ENCODE measurements at places on chromosomes 5 and 9.

DNA sequence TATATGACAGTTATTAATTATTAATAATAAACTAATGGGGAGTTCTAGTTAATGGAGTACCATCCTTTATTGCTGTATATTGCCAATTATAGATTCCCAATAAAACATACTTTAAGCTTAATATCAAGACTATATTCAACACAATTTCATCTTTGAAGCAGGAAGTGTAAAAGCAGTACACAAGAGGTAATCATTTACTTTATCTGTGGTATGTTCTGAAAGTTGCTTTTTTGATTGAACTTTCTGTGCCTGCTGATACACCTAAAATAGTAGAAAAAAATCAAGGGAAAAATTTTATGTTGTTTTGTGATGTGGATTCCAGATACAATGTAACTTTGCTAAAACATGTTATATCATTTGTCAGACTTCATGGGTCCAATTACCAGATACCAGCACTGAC is 58.0 kb downstream of the ACO1 start:
- no peak for DNase-seq

DNA sequence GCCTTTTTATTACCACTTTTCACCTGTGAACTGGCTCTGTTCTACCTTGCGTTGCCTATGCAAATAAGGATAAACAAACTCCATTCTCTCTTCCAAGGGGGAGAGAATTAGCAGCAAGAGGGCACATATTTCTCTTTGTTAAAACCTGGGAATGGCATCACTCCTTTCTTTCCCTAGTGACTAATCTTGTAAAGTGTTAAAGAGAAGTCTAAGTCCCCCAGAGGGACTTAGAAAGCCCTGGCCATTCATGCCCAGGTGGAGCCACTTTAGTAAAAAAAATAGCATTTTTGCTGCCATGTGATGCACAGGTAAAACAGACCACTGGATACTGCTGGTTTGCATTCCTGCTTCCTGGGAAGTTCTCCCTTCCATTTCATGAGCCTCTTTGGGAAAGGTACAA is 148.4 kb downstream of the MAN2A1 start:
- no peak for DNase-seq

DNA sequence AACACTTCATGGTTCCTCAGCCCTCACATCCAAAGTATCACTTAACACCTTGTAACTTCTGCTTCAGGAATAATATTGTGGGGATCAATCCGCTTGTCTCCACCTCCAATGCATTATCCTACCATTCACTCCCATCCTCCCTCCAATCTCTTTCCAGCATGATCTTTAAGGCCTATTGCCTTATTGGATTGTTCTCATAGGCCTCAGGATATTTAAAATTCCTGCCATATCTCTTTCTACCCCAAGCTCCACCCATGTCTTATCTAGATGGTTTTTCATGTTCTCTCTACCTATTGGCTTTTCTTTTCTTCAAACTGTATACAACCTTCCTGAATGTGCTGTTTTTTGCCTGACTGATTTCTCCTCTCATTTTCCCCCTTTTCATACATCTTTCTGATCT is 7.2 kb downstream of the KDM4C start:
- DNase-seq: no peak

- no peak for DNase-seq
Observed at GRCh38 chr9:105313238-105313637, 68.8 kb downstream of the SLC44A1 start.

- peak; percentile 62 for DNase-seq
Observed at GRCh38 chr5:35151146-35151920, 79.0 kb downstream of the PRLR start.

DNA sequence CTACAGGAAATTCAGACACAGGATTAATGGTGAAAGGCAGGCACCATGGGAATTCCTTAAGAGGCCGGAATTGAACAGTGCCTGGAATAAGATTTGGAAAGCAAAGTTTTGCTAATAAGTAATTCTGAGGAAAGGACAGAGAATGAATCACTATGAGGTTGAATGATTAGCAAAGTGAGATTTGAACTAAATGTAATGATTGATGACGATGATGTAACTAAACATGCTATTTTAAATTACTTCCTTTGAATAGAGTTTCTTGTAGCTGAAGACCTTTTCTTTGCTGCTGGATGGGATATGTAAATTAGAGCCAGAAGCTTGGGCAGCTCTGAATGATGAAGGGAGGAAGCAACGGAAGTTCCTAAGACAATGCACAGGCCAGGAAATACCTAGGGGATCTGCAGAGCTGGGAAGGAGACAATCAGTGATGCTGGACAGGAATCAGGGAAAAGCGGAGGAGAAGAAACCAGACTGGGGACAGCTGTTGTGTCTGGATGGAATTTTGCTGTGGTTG is 482.0 kb downstream of the PSAT1 start:
- no peak for DNase-seq

- DNase-seq: no peak
Observed at GRCh38 chr5:174446988-174447387, 277.4 kb upstream of the MSX2 start.

- DNase-seq: no peak
Observed at GRCh38 chr5:179336126-179336870, 9.0 kb downstream of the ADAMTS2 start.

DNA sequence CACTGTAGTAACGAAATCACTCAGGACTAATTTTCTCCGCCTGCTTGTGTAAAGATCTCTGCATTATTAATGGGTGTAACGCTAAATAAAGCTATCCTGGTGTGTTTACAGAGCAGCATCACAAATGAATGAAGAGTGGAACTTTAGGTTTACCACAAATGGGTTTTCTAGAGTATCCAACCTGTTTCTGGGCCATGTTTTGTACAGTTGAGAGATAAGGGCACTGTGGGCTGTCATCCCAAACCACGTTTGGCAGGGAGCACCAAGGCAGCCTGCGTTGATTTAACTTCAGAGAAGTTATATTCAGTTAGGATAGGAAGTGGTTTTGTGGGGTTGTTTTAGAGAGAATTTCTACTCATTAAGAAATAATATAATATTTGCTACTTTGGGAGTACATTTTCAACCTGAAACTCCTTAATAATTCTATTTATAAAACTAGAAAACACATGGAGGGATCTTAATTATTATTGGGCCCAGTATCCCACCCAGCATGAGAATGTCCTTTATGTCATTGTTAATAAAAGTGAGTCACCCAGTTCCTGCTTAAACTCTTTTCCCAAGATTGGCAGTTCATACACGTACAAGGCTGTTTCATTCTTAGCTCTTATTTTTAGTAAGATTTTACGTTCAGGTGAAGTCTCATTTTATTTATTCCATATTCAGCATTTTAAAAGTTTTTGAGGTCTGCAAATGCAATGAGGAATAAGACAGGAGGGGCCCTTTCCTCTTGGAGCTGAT is 8.0 kb downstream of the KCNN2 start:
- no peak for DNase-seq

DNA sequence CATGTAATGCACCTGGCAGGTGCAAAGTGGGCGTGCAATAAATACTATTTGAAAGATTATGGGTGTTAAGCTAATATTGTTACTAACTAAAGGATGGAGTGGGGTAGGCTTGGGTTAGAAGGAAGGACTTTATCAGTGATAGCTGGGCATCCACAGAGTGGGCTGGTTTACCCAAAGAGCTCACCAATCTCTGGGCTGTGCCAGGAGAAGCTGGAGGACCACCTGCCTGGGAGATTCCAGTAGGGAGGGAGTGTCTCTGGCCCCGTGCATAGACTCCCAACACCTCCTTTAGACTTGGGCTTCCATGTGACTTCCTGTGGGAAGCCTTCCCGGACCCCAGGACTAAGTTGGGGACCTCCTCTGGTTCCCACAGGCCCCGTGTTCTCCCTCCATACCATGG is 5.6 kb upstream of the URM1 start:
- no peak for DNase-seq

DNA sequence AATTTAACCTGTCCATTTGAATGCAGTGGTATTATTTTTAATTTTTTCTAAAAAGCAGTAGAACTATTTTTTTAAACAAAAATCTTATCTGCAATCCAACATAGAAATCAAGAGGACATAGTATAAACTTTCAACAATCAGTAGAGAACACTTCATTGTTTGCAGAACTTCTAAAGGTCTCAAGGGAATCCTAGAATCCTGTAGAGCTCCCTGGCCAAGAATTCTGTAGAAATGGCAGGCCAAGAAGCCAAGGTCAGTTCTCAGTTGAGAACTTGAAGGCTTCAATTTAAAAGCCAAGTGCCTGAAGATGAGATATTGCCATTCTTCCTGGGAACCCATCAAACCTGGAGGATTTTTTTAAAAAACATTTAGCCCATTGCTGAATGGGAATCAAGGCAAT is 199.2 kb upstream of the KLF4 start:
- no peak for DNase-seq

GRCh38 chr5:144004146-144004545 is 166.3 kb downstream of the YIPF5 start:
- no peak for DNase-seq

DNA sequence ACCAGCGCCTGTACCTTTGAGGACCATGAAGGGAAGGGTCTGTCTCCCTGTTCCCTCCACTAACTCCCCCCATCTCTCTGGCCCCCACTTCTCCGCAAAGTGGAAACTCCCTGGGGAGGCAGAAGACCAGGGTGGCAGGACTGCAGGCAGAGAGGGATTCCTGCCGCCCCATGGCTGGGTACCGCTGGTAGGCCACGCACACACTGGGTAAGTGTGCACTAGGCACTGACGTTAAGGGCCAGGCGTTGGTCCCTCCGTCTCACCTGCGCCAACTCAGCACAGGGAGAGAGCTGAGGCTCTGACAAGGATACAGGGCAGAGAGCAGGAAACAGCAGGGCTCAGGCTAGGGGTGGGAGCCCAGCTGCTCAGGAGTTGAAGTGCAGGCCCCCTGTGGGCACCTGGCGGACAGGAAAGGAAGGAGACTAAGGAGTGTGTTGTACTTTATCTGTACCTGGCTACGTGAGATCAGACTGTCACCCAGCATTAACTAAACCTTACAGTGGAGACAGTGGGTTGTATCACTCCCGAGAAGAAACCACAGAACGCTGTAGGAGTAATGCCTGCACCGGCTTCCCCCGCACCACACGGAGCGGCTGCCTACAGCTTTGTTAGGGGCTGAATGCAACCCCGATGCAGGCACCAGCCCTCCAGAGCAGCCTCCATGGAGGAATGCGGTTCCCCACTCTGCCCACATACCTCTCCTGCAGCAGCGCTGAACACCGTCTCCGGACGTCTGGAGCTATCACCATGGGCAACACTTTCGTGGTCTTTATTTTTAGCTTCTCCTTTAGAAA is 34.2 kb upstream of the CLPTM1L start:
- no peak for DNase-seq

DNA sequence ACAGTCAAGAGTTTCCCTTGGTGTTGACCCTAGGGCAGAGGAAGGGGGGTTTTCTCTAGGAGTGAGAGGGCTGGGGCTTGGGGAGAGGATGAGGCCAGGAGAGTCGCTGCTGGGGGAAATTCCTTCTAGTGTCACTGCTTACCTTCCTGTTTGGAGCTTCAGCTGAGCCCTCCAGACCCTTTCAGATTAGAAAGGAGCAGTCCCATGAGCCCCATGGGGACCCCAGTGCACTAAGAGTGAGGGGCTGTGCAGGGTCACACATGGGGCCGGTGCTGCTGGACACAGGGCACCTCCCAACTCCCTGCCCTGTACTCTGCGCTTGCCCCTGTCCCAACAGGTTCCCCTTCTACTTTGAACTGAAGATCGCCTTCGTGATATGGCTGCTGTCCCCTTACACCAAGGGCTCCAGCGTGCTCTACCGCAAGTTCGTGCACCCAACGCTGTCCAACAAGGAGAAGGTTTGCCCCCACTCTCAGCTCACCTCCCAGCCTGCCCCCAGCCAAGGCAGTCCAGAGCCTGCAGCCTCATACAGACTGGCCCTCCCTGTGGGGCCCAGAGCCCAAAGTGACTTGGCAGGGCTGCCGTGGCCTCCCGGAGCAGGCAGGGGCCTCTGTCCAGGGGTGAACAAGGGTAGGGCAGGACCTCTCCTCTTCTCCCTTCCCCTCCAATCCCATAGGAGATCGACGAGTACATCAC is 5.4 kb downstream of the REEP2 start:
- no peak for DNase-seq

DNA sequence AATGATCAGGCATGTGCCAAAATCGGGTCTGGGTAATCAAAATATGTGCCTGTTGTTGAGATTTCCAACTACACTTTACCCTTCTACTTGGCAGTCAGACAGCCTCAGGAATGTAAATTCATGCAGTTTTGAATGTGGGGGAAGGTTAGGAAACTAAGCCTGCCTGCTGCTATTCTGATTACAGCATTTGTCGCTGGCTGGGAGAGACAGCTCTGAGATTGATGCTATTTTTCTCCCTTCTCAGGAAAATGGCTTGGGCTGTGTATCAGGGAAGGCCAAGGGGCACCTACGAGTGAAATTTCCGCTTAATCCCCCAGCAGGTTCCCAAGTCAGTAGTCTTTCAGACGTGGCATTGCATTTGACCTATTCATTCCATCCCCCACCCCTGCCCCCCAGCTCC is 3.6 kb upstream of the RGS7BP start:
- no peak for DNase-seq

GRCh38 chr9:87816036-87816435 is 66.6 kb upstream of the SPATA31E1 start:
- DNase-seq: peak; percentile 43

- no peak for DNase-seq
Observed at GRCh38 chr5:60823574-60823973, 20.5 kb downstream of the ELOVL7 start.

DNA sequence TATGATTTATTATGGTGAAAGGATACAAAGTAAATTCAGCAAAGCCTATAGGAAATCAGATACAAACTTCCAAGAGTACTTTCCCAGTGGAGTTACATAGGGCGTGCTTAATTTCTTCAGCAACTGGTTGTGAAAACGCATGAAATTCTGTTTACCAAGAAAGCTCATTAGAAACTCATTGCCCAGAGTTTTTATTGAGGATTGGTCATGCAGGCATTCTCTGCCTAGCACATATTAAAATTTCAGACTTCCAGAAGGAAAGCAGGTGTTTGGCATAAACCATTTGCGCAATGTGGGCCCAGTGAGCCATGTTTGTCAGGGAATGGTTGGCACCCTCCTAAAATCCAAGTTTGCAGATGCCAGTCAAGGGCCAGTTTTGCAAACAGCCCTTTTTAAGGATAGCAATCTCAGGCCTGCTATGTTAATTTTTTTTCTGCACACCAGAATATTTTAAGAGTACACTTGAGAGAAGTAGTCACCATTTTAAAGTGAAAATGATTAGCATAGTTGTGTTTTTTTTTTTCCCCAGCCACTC is 311.1 kb upstream of the CHD1 start:
- DNase-seq: no peak
